ENCODE measurements at places on chromosomes 11 and 22. TPM values are rescaled to one million over a fixed set of nuclear protein-coding genes. Genes with fewer than 3 reads are reported as not detected.

GRCh38 chr11:6203327-6203726 is 2.0 kb upstream of the C11orf42 start:
- no peak overlapping the region for H3K27ac ChIP-seq
- H3K27me3 ChIP-seq = no peaks in the 10 kb centered on the region
- no peak for DNase-seq
- no peak overlapping the region for H3K4me3 ChIP-seq
- peaks cover 9% of the 10 kb centered on the region for H3K36me3 ChIP-seq

GRCh38 chr22:42743501-42743991 is 22.9 kb upstream of the A4GALT start:
- peaks cover 13% of the 10 kb centered on the region for H3K4me1 ChIP-seq
- peaks cover 3% of the 10 kb centered on the region for H3K27me3 ChIP-seq
- DNase-seq = no peak

DNA sequence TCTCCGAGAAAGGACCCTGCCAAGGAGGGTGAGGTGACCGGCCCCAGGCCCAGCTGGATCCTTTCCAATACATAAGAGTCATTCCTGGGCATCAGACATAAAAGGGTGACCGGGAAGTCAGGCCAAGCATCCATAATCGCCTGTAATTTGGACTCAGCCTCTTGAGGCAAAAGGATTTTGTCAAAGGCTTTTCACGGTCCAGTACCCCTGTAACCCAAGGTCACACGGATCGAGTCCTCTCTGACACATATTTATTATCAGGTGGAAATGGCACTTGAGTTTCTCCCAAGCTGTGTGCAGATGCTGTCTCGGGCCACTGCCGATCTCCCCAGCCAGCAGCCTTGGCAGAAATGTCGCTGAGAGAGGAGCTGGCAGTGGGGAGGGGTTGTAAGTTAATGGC is 556.5 kb downstream of the MN1 start:
- H3K4me3 ChIP-seq = no peak overlapping the region
- H3K4me1 ChIP-seq = peaks cover 23% of the 10 kb centered on the region
- H3K36me3 ChIP-seq = no peaks in the 10 kb centered on the region
- peaks cover 11% of the 10 kb centered on the region for H3K27me3 ChIP-seq
- H3K27ac ChIP-seq = no peak overlapping the region

GRCh38 chr22:50084614-50085021 is 608 bp downstream of the MLC1 start:
- H3K4me1 ChIP-seq = peaks cover 12% of the 10 kb centered on the region
- no peaks in the 10 kb centered on the region for H3K36me3 ChIP-seq
- H3K27ac ChIP-seq = no peak overlapping the region

DNA sequence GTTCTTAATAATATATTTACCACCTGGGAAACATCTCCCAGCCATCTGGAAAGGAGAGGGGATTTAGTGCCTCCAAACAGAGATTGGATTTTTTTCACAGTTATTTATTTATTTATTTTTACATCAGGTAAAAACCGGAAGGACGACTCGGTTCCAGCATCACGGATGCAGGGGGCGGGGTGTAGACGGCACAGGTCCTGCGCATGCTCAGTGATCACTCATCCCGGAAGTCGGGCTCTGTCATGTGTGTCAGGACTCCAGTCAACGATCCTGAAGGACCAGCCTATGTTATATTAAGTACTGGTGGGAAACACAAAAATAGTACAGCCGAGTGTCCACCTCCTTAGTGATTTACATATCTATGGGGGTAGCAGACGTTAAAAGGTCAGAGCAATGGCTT is 467.6 kb downstream of the NTM start:
- H3K4me1 ChIP-seq = no peaks in the 10 kb centered on the region
- H3K36me3 ChIP-seq = no peaks in the 10 kb centered on the region
- no peak overlapping the region for H3K4me3 ChIP-seq
- peaks cover 41% of the 10 kb centered on the region for H3K27me3 ChIP-seq

DNA sequence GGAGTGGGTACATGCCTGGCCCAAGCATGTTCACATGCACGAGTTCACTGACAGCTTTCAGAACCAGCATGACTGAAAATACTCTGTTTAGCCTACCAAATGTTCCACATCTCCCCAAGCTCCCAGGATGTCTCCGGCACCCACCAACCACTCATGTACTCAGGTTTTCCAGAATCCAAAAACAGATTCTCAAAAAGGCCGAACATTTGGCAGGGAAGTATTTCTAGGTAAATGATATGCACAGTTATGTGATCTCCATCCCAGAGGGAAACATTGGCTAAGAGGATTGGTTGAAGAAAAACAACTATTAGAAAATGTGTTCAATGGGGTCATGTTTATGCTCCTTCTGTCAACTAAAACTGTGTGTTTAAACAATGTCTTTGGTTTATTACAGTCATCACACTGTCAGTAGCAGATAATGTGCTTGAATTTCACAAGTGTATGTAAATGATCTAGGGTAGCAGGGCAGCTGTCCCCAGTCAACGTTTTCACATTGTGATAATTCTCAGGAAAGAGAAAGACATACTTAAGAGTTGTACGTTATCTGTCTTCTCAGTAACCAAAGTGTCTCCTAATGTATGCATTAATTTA is 52.3 kb downstream of the BARX2 start:
- no peak for DNase-seq
- H3K4me1 ChIP-seq = peaks cover 14% of the 10 kb centered on the region
- peaks cover 2% of the 10 kb centered on the region for H3K27me3 ChIP-seq
- H3K27ac ChIP-seq = peak overlapping the region; percentile 59
- H3K4me3 ChIP-seq = peak overlapping the region; percentile 50

GRCh38 chr11:30497600-30497999 is 88.6 kb downstream of the MPPED2 start:
- H3K36me3 ChIP-seq = peaks cover 25% of the 10 kb centered on the region
- peaks cover 4% of the 10 kb centered on the region for H3K27me3 ChIP-seq
- H3K4me1 ChIP-seq = peaks cover 39% of the 10 kb centered on the region
- H3K27ac ChIP-seq = no peak overlapping the region

- peaks cover 4% of the 10 kb centered on the region for H3K4me1 ChIP-seq
- no peak overlapping the region for H3K27ac ChIP-seq
- peaks cover 61% of the 10 kb centered on the region for H3K27me3 ChIP-seq
- H3K36me3 ChIP-seq = no peaks in the 10 kb centered on the region
Measured at GRCh38 chr11:15119826-15120225, 5.1 kb downstream of the INSC start.

DNA sequence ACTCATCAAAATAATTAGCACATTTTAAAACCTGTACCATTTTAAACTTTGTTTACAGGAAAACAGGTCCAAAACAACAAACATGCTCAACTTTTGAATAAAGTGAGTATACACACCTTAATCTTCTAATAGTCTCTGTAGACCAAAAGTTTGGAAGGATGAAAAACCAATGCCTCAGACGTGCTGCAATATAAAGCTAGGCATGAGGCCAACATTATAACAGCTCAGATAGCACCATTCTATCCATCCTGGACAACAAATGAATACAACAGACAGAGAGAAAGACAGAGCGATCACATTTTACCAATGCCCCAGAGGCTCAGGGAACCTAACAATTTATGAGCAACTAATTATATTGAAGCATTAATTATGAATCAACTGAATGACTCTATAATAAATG is 77.0 kb downstream of the PAK1 start:
- peaks cover 9% of the 10 kb centered on the region for H3K36me3 ChIP-seq
- no peak overlapping the region for H3K4me3 ChIP-seq
- H3K27me3 ChIP-seq = no peaks in the 10 kb centered on the region
- H3K4me1 ChIP-seq = peaks cover 6% of the 10 kb centered on the region
- no peak for DNase-seq

DNA sequence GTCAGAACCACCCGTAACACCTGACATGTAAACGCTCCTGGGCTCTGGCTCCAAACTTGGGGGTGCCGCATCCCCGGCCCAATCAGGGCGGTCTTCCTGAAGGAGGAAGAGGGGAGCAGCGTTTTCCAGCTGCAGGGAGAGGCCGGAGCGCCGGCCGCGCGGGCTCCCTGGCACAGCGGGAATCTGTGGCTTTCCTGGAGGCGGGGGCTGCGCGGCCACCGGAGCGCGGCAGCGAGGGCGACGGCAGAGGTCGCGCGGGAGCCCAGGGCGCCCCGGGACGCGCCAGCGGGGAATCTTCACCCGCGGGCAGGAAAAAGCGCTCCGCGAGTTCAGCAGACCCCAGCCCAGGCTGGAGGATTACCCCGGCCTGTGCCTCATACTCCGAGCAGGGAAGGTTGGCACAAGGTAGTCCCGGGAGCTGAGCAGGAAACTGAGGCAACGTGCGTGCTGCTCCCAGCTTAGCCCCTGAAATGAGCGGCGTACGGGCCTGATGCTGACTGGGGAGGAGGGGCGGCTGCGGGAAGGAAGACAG is 600 bp upstream of the ESAM start:
- H3K4me1 ChIP-seq = peaks cover 23% of the 10 kb centered on the region
- peak overlapping the region; percentile 91 for H3K4me3 ChIP-seq
- peaks cover 53% of the 10 kb centered on the region for H3K27me3 ChIP-seq
- peak overlapping the region; percentile 80 for H3K27ac ChIP-seq
- DNase-seq = no peak

DNA sequence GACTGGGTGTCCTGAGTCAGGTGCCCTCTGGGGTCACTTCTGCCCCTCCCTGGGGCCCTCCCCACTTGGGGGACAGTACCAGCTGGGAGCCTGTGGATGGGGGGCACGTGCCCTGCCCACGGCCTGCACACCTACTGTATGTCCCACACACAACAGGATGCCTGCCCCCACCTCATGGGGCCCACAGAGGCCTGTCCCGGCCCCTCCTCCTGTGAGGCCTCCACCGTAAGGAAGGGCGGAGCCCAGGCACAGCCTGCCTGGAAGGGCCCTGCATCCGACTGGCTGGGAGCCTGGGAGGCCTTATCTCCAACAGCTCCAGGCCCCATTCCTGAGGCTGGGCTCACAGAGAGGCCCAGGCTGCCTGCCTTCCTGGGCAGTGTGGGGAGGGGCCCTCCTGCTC is 47.8 kb downstream of the BRSK2 start:
- no peak overlapping the region for H3K4me3 ChIP-seq
- no peaks in the 10 kb centered on the region for H3K4me1 ChIP-seq
- H3K36me3 ChIP-seq = no peaks in the 10 kb centered on the region
- no peak for DNase-seq

GRCh38 chr22:47198801-47199251 is 436.4 kb downstream of the TBC1D22A start:
- H3K4me3 ChIP-seq = no peak overlapping the region
- no peaks in the 10 kb centered on the region for H3K27me3 ChIP-seq
- peaks cover 4% of the 10 kb centered on the region for H3K36me3 ChIP-seq
- DNase-seq = no peak
- no peak overlapping the region for H3K27ac ChIP-seq

GRCh38 chr11:71979602-71980001 is 19.1 kb upstream of the IL18BP start:
- H3K27ac ChIP-seq = no peak overlapping the region
- H3K4me1 ChIP-seq = no peaks in the 10 kb centered on the region
- peaks cover 7% of the 10 kb centered on the region for H3K36me3 ChIP-seq
- no peak for DNase-seq
- no peak overlapping the region for H3K4me3 ChIP-seq

Gene MS4A14
- total RNA-seq = not detected

Gene CECR2
- 7.9 TPM for total RNA-seq

Gene KDM4E
- not detected for total RNA-seq

Gene RTN4R
- total RNA-seq = 9.0 TPM

Gene TTLL8
- not detected for total RNA-seq
